ENCODE measurements at places on chromosomes 4 and X. TPM values are rescaled to one million over a fixed set of nuclear protein-coding genes. Genes with fewer than 3 reads are reported as not detected.
A peak's percentile ranks its signal among the peaks of the same experiment; 100 is the strongest.

The MAGEC1 gene
- polyA plus RNA-seq = not detected

The SLC16A2 gene
- 8.1 TPM for polyA plus RNA-seq

DNA sequence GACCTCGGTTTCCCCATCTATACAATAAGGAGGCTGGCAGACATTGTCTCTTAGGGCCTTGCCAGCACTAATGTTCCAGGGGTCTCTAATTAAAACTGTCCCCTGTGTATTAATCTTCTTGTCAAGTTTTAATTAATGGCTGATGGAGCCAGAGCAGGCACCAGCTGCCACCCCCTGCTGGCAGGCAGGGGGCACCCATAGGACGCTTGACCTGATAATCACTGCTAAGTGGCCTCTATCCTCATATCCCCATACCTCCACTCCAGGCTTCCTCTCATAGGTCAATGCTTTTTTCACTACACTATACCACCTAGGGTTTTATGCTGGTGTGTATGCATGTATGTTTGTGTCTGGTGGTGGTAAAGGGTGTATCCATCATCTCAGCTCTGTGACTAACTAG, 89.4 kb downstream of the EFNB1 start:
- no peaks in the 10 kb centered on the region for H3K36me3 ChIP-seq
- H3K27ac ChIP-seq = no peak overlapping the region
- DNase-seq = no peak
- H3K4me3 ChIP-seq = no peak overlapping the region
- no peaks in the 10 kb centered on the region for H3K27me3 ChIP-seq

DNA sequence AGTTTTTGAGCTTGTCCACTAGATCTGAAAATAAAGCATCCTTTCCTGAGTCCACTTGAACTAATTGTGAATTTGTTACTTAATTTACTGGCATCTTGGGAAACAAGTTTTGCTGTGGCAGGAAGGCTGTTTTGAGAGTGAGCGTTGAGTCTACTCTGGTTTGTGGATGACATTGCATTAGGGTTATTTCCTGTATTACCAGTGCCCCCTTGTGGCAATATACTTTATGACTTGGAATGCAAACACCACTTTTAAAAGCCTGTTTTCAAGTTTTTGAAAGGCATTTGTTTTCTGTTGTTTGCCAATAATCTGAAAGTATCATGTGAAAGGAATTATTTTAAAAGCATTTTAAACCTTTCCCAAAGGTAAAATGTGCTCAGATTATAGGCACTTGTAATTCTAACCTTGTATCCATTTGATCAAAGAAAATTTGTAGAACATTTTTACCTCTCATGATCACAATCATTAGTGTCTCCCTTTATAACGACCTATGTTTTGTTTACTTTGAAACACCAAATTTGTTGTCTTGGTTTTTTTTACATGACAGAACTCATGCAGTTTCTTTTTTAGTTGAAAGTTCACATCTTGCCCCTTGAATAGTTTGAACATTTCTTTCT, 18.0 kb upstream of the CYP2U1 start:
- no peaks in the 10 kb centered on the region for H3K4me1 ChIP-seq
- H3K36me3 ChIP-seq = no peaks in the 10 kb centered on the region
- DNase-seq = peak; percentile 84
- H3K27ac ChIP-seq = no peak overlapping the region

DNA sequence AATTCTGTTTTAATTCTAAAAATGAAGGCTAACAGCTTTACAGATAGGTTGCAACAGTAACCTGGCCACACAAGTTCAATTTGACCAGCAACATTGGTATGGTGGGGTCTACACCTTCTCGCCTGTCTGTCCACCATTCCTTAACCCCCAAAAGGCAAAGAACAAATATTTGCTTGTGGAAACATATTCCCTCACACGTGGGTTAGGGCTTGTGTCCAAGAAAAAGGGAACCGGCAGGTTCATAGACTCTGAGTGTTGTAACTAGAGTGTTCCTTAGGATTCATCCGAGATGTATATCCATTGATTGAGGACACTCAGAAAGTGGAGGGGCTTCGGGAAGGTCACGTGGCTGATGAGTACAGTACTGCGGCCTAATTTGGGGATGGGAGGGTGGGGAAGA, 54.1 kb downstream of the C4orf51 start:
- no peak for DNase-seq
- no peak overlapping the region for H3K4me3 ChIP-seq
- H3K36me3 ChIP-seq = no peaks in the 10 kb centered on the region
- H3K27ac ChIP-seq = peak overlapping the region; percentile 99
- peaks cover 40% of the 10 kb centered on the region for H3K4me1 ChIP-seq

- DNase-seq = no peak
- H3K4me1 ChIP-seq = no peaks in the 10 kb centered on the region
- H3K4me3 ChIP-seq = no peak overlapping the region
- H3K27me3 ChIP-seq = no peaks in the 10 kb centered on the region
- no peaks in the 10 kb centered on the region for H3K36me3 ChIP-seq
These were observed 42.9 kb downstream of the MOSPD2 start for GRCh38 chrX:14916017-14916674.

GRCh38 chrX:24874604-24875247, 141.0 kb downstream of the ARX start:
- H3K4me1 ChIP-seq = peaks cover 10% of the 10 kb centered on the region
- no peak for DNase-seq
- H3K27ac ChIP-seq = no peak overlapping the region
- no peaks in the 10 kb centered on the region for H3K36me3 ChIP-seq
